Natural killer cell (primary cell): ENCODE measurements at places on chromosomes 3 and 15.
A peak's percentile ranks its signal among the peaks of the same experiment; 100 is the strongest.

DNA sequence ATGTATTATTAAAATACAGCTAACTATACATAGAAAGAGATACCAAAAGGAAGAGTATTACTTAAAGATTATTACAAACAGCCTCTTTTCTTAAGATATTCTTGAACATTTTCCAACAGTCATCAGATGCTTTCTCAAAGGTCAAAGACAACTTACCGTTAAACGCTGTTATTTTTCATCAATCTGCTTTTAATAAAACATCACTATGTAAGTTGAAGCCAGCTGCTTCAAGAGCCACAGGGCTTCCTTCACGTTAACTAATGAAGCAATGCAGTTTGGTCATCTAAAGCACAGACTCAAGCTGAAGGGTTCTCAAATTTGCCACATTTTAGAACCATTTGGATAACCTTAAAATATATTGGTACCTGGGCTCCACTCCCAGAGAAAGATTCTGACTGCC lies 578.8 kb downstream of the ROBO2 start:
- no peak for DNase-seq
- H3K4me1 ChIP-seq = no peaks in the 10 kb centered on the region
- H3K27me3 ChIP-seq = no peaks in the 10 kb centered on the region
- no peaks in the 10 kb centered on the region for H3K36me3 ChIP-seq
- no peak overlapping the region for H3K4me3 ChIP-seq

DNA sequence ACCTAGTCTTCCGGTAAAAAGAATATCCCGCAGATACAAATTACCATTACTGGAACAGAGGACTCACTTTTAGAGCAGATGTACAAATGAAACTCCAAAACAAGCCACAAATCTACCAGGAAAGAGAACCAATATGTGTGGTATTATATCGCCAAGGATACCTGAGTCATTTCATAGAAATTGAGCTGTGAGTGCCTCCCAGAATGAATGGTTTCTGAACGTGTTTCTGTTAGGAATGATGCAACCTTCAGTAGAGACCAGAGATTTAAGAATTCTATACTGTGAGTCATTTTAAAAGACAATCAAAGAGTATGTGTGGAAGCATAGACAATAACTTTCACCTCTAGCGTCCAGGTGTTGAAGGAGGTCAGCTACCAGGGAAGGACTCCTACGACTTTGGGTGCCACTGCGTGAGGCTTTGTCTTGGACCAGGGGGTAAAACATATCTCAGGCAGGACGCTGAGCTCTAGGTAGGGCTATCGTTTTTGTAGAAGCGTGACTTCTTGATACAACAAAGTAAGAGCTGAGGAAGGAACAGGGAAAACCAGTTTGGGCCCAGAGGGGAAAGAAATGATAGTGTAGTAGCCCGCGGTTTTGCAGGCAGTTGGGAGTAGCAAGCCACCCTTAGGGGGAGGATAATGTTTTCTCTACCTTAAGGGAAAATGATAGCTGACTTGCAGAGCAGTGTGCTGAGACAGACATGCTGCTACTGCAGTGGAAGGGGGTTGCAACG lies 210.4 kb downstream of the TP63 start:
- no peaks in the 10 kb centered on the region for H3K4me1 ChIP-seq
- H3K4me3 ChIP-seq = no peak overlapping the region
- no peak for DNase-seq
- no peaks in the 10 kb centered on the region for H3K36me3 ChIP-seq
- no peaks in the 10 kb centered on the region for H3K27me3 ChIP-seq

DNA sequence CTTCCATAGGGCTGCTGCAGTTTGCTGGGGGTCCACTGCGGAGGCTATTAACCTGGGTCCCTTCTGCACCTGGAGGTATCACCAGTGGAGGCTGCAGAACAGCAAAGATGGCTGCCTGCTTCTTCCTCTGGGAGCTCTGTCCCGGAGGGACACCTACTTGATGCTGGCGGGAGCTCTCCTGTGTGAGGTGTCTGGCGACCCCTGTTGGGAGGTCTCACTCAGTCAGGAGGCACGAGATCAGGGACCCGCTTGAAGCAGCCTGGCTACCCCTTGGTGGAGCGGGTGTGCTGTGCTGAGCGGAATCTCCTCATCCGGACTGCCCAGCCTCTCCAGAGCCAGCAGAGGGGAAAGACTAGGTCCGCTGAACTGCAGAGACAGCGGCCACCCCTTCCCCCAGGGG lies 56.0 kb upstream of the CTXND1 start:
- DNase-seq = no peak
- H3K27me3 ChIP-seq = no peaks in the 10 kb centered on the region
- H3K4me3 ChIP-seq = no peak overlapping the region
- H3K27ac ChIP-seq = no peak overlapping the region

GRCh38 chr3:75338342-75338741 lies 325.8 kb upstream of the FRG2C start:
- no peaks in the 10 kb centered on the region for H3K4me1 ChIP-seq
- DNase-seq = no peak
- no peak overlapping the region for H3K27ac ChIP-seq
- H3K4me3 ChIP-seq = no peak overlapping the region

DNA sequence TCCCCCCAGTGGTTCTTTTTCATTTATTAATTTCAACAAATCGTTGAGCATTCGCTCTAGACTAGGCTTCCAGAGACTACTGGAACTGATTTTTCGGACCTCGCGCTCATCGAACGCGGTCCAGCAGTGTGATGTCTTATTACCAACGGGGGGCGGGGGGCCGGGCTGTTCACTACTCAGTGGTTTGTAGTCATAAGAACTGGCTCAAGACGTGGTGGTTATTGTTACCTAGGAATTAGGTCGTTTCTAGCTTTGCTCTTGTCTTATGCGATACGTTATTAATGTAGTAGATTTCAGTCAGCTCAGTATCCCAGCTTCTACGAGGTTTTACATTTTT lies 858 bp downstream of the RBM5 start:
- DNase-seq = no peak
- peak overlapping the region; percentile 98 for H3K27ac ChIP-seq
- H3K36me3 ChIP-seq = peaks cover 38% of the 10 kb centered on the region
- H3K4me1 ChIP-seq = peaks cover 12% of the 10 kb centered on the region
- no peaks in the 10 kb centered on the region for H3K27me3 ChIP-seq

- no peak for DNase-seq
- H3K4me1 ChIP-seq = no peaks in the 10 kb centered on the region
- no peaks in the 10 kb centered on the region for H3K36me3 ChIP-seq
- H3K27me3 ChIP-seq = peaks cover 2% of the 10 kb centered on the region
- H3K27ac ChIP-seq = no peak overlapping the region
- H3K4me3 ChIP-seq = no peak overlapping the region
These were observed 235.7 kb upstream of the THBS1 start for GRCh38 chr15:39345176-39345575.

DNA sequence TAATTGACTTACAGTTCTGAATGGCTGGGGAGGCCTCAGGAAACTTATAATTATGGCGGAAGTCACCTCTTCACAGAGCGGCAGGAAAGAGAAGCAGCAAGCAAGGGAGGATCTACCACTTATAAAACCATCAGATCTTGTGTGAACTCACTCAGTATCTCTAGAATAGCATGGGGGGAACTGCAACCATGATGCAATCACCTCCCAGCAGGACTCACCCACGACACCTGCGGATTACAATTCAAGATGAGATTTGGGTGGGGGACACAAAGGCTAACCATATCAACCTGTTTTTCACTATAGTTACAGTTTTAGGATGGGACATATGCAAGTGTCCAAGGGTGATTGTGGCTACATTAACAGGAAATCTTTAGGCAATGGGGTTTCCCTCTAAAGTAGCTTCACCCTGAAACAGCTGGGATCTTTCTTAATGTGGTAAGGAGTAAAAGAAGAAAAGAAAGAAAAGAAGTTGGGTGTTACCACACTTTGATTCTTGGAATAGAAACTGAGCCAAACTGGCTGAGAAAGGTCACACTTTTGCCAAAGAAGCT lies 453.8 kb downstream of the OTOL1 start:
- H3K4me1 ChIP-seq = no peaks in the 10 kb centered on the region
- H3K27me3 ChIP-seq = no peaks in the 10 kb centered on the region
- H3K27ac ChIP-seq = no peak overlapping the region
- H3K36me3 ChIP-seq = no peaks in the 10 kb centered on the region
- no peak for DNase-seq

DNA sequence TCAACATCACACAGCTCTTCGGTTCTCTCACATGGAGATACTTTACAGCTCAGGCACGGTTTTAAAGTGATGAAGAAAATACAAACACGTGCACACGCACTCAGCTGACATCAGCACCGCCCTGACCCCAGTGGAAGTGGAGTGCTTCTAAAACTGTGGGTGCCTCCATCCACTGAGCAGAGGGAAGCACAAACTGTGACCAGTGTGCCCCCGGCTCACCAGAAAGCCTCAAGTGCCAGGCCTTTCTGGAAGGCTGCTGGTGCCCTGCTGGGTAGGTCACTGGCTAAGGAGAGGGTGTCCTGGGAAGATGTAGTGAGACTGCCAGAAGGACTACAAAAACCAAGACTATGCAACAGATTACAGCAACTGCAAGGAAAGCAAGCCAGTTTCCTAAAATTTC lies 78.5 kb downstream of the OCA2 start:
- H3K4me1 ChIP-seq = no peaks in the 10 kb centered on the region
- no peaks in the 10 kb centered on the region for H3K27me3 ChIP-seq
- H3K27ac ChIP-seq = no peak overlapping the region
- no peak for DNase-seq

- DNase-seq = no peak
- no peak overlapping the region for H3K4me3 ChIP-seq
- H3K36me3 ChIP-seq = no peaks in the 10 kb centered on the region
These were observed 20.5 kb downstream of the RBP2 start for GRCh38 chr3:139455855-139456254.

- no peak overlapping the region for H3K27ac ChIP-seq
- no peaks in the 10 kb centered on the region for H3K36me3 ChIP-seq
- no peaks in the 10 kb centered on the region for H3K27me3 ChIP-seq
- no peaks in the 10 kb centered on the region for H3K4me1 ChIP-seq
- H3K4me3 ChIP-seq = no peak overlapping the region
These were observed 450.9 kb upstream of the THRB start for GRCh38 chr3:24945563-24945962.

DNA sequence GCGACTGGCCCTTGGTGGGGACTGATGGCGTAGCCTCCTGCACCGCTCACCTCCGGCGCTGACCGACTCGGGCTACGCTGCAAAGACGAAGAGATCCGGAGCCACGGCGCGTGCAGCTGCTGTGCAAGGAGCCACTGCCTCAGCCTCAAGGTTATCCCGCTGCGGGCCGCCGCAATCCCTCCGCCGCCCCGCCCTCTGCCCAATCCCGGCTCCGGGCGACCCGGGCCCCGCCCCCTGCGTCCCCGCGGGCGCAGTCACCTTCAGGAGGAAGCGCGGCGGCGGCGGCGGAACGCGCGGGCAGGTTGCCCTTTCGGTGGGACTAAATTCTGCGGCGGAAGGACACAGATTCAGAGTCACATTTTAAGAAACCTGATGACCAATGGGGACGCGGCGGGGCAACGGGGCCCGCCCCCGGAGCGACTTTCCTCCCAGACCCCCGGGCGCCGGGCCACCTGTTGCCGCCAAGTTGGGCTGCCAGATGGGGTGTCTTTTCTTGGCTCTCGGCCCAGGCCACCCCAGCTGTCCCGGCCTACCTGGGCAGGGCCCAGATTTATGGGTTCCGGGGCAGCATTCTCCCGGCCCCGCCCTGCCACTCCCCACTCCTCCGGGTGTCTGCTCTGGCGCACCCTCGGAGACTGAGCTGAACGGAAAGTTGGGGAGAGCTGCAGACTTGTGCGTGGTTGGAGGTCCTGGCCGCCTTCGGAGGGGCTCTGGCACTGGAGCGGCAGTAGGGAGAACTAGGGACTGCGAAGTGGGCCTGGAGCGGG lies at the start of gene PKM:
Gene PKM (minus strand): TSS at position 125 of the 767 bp plus-strand sequence. CDS start 12,093 bp downstream, outside the sequence.
- H3K4me1 ChIP-seq = peaks cover 46% of the 10 kb centered on the region
- no peaks in the 10 kb centered on the region for H3K36me3 ChIP-seq
- peak within 1 kb of the TSS; percentile 80 for H3K27ac ChIP-seq

GRCh38 chr15:39589815-39590644 lies 9.2 kb downstream of the THBS1 start:
- H3K27ac ChIP-seq = no peak overlapping the region
- H3K36me3 ChIP-seq = peaks cover 26% of the 10 kb centered on the region
- peaks cover 30% of the 10 kb centered on the region for H3K4me1 ChIP-seq
- H3K4me3 ChIP-seq = no peak overlapping the region

DNA sequence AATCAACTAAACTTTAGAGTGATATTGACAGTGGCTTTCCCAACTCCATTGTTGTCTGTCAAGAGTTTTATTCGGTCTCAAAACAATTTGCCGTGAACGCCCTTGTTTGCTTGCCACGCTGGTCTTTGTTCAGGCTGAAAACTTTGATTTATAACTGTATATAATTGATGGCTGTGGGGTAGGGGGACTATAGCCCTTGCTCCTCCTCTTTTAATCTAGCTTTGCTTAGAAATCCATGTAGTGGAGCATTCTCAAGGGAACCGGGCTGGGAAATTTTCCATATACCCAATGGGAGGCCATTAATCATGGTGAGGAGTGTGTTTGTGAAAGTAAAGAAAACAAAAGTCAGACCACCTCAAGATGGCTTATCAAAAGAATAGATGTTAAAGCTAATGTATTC lies 339.8 kb upstream of the RARB start:
- no peak for DNase-seq
- no peaks in the 10 kb centered on the region for H3K36me3 ChIP-seq
- no peak overlapping the region for H3K4me3 ChIP-seq
- no peaks in the 10 kb centered on the region for H3K4me1 ChIP-seq
- no peak overlapping the region for H3K27ac ChIP-seq

- H3K4me1 ChIP-seq = no peaks in the 10 kb centered on the region
- H3K27ac ChIP-seq = no peak overlapping the region
- no peak for DNase-seq
- H3K36me3 ChIP-seq = no peaks in the 10 kb centered on the region
- no peaks in the 10 kb centered on the region for H3K27me3 ChIP-seq
These were observed 111.0 kb downstream of the TPRG1 start for GRCh38 chr3:189282741-189283140.

- no peak overlapping the region for H3K27ac ChIP-seq
- H3K27me3 ChIP-seq = peaks cover 4% of the 10 kb centered on the region
- H3K36me3 ChIP-seq = no peaks in the 10 kb centered on the region
- no peak for DNase-seq
- H3K4me1 ChIP-seq = no peaks in the 10 kb centered on the region
- no peak overlapping the region for H3K4me3 ChIP-seq
These were observed 496 bp downstream of the TF start for GRCh38 chr3:133746712-133747066.
